ENCODE measurements at places on chromosomes 3 and 15.

DNA sequence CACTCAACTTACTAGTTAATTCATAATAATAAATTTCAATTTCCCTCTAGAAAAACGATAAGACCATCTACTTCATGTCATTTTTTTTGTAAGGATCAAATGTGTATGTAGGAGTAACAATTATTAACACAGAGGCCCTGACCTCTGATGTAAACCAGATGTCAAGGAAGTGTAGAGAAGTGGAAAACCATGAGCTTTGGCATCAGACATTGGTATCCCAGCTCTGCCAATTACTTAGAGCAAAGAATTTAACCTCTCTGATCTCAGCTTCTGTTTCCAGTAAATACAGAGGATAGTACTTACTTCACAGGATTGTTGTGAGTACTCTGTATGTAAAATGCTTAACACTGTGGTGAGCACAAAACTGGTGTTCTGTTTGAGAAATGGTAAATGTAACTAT is 17.5 kb downstream of the AQR start:
- DNase-seq, result no peak

DNA sequence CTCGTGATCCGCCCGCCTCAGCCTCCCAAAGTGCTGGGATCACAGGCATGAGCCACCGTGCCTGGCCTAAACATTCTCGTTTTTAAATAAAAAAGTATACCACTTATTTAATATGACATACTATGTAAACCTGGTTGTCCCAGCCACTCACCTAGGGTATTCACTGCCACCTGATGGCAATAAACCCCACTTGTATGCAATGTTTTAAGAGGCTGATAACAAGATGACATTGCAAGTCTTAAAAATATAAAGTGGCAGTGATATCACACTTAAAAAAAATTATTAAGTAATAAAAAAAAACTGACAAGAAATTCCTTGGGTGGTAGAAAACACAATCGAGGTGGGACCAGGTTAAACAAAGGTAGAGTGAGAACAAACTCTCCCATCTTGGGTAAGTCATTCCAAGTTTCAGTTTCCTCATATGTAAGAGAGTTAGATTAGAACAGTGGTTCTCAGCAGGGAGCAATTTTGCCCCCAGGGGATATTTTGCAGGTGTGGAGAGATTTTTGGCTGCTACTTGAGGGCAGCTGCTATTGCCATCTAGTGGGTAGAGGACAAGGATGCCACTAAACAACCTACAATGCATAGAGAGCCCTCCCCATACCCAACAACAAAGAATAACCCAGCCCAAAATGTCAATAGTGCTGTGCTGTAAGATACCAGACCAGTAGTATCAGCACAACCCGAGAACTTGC is 14.5 kb downstream of the ARF4 start:
- no peak for DNase-seq

GRCh38 chr3:124834723-124835718 is 52.1 kb downstream of the ITGB5 start:
- peak; percentile 80 for DNase-seq

DNA sequence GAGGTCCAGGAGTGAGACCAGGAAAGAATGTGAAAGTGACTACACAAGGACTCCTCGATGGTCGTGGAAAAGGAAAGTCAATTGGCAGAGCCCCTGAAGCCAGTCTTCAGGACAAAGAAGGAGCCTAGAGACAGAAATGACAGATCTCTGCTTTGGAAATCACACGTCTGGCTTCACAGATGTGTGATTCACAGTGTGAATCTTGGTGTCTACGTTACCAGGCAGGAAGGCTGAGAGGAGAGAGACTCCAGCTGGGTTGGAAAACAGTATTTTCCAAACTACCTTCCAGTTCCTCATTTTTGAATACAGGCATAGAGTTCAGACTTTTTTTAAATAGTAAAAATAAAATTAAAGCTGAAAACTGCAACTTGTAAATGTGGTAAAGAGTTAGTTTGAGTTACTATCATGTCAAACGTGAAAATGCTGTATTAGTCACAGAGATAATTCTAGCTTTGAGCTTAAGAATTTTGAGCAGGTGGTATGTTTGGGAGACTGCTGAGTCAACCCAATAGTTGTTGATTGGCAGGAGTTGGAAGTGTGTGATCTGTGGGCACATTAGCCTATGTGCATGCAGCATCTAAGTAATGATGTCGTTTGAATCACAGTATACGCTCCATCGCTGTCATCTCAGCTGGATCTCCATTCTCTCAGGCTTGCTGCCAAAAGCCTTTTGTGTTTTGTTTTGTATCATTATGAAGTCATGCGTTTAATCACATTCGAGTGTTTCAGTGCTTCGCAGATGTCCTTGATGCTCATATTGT is 6.0 kb downstream of the CCR2 start:
- peak; percentile 53 for DNase-seq

GRCh38 chr3:11819146-11819689 is 27.5 kb downstream of the TAMM41 start:
- DNase-seq, result no peak

GRCh38 chr3:152696962-152697361 is 138.0 kb upstream of the P2RY1 start:
- no peak for DNase-seq

DNA sequence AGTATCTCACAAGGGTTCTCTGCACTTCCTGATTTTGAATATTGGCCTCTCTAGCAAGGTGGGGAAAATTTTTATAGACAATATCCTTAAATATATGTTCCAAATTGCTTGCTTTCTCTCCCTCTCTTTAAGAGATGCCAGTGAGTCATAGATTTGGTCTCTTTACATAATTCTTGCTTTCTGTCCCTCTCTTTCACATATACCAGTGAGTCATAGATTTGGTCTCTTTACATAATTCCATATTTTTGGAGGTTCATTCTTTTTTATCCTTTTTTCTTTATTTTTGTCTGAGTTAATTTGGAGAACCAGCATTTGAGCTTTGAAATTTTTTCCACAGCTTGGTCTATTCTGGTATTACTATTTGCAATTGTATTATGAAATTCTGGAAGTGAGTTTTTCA is 77.7 kb upstream of the NUDT16 start:
- peak; percentile 52 for DNase-seq

Measured in fibroblast of skin of scalp (primary cell).